Germinal center (tissue), 1 donor: ENCODE measurements at places on chromosomes 7 and 10.
A peak's percentile ranks its signal among the peaks of the same experiment; 100 is the strongest.

DNA sequence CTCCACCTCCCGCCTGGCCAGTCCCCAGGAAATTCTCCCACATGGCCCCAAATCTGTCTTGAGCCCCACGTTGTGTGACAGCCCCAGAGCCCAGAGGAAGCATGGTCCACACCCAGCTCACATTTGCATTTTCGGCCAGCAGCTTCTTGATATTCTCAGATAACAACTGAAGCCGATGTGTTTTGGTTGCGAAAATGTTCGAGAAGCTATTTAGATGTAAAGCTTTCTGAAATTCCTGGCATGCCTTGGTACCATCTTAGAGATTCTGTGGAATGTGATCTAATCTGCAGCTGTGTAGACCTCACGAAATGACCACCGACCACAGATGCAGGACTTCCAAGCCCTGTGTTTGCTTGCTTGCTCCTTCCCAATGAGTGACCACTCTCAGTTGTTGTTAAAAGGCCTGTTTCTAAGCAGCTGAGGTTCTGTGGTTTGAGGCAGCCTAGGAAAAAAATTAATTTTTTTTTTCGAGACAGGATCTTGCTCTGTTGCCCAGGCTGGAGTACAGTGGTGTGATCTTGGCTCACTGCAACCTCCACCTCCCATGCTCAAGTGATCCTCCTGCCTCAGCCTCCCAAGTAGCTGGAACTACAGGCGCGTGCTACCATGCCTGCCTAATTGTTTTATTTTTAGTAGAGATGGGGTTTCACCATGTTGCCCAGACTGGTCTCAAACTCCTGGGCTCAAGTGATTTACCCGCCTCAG, 8.8 kb downstream of the SLC4A2 start:
- no peak for DNase-seq

- no peak for DNase-seq
Measured at GRCh38 chr7:17033245-17033644, 151.5 kb upstream of the AGR3 start.

GRCh38 chr10:111879969-111880368, 303.6 kb downstream of the GPAM start:
- DNase-seq, result no peak

DNA sequence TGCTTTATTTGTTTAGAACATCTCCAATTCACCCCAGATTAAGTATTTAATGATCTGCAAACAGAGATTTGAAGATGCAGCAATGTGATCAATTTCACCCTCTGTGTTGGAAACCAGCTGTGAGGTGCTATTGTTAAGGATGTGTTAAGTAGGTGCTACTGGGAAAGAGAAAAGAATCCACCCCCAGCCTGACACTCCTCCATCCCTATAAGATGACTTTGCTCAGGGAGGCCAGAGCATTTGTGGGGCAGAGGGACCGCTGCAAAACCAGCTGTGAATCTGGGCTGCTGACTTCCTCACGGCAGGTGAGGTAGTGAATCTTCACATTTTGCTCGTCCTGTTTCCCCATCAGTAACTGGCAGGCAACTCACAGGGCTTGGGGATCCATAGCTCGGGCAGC, 297.5 kb downstream of the GFRA1 start:
- DNase-seq, result no peak

DNA sequence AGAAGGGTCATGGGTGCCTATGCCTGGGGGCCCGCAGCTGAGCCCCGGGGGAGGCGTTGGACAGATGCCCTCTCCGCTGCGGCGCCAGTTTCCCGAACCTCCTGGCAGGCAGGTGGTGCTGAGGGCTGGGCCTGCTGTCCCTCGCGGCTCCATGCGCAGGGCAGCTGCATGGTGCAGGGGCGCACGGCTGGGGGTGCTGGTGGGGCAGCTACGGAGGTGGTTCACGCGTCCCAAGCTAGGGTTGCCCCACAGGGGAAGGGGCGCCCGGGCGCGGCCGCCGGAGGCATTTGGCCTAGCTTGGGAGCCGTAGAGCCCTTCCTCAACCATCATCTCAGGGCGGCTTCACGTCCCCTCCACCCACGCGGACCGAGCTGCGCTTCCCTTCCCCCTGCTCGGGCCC, 146.0 kb downstream of the CCDC201 start:
- no peak for DNase-seq

DNA sequence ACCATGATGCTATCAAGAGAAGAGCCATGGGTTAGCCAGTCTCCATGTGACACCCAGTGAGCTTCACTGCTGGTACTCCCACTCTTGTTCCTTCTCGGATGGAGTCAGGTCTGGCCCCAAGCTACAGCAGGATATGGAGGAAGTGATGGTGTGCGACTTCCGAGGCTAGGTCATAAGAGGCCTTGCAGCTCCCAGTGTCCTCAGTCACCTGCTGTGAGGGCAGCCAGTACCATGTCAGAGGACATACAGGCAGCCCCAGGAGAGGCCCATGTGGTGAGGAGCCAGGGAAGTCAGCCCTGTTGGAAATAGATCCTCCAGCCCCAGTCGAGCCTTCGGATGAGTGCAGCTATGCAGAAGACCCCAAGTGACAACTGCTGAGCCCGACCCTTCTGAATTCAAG, 237.0 kb downstream of the EBF3 start:
- no peak for DNase-seq

GRCh38 chr10:123835575-123835974, 56.0 kb downstream of the CPXM2 start:
- DNase-seq, result no peak

DNA sequence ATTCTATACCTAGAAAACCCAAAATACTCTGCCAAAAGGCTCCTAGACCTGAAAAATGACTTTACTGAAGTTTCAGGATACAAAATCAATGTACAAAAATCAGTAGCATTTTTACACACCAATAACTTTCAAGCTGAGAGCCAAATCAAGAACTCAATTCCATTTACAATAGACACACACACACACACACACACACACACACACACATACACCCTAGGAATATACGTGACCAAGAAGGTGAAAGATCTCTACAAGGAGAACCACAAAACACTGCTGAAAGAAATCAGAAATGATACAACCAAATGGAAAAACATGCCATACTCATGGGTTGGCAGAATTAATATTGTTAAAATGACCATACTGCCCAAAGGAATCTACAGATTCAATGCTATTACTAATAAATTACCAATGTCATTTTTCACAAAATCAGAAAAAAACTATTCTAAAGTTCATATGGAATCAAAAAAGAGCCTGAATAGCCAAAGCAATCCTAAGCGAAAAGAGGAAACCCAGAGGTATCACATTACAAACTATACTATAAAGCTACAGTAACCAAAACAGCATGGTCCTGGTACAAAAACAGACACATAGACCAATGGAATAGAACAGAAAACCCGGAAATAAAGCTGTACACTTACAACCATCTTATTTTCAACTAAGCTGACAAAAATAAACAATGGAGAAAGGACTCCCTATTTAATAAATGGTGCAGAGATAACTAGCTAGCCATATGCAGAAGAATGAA, 122.0 kb downstream of the MICU1 start:
- DNase-seq, result no peak

GRCh38 chr10:33889371-33889770, 554.9 kb upstream of the NRP1 start:
- no peak for DNase-seq

GRCh38 chr10:22444219-22444788, 99.0 kb downstream of the SPAG6 start:
- DNase-seq, result no peak

GRCh38 chr10:490891-491571, 198.4 kb downstream of the DIP2C start:
- no peak for DNase-seq

DNA sequence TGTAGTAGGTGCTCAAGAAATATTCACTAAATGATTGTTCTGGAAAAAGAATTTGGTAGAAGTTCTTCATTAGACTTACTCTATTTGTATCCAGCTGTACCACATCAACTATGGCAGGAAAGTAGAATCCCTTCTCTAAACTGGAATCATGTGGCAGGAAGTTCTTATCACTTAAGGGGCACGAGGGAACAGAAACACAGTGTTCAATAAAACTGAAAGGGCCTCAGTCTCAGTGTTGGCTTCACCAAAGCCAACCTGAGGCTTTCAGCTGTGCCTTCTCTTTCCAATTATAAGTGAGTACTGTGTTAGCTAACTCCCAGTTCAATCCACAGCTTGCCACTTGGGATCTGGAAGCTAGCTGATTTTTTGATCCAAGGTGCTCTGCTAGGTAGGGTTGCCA, 257.6 kb upstream of the LRGUK start:
- no peak for DNase-seq

- peak; percentile 10 for DNase-seq
Measured at GRCh38 chr10:60098677-60099601, 192.6 kb upstream of the CCDC6 start.

GRCh38 chr10:76647301-76647700, 990.3 kb downstream of the KCNMA1 start:
- DNase-seq, result no peak
